Stimulated activated CD4-positive, alpha-beta T cell treated with anti-CD3 and anti-CD28 coated beads, Interleukin-12 subunit alpha, Interleukin-12 subunit beta, amount 100 ng/mL, for 48 hours (primary cell): ENCODE measurements at places on chromosomes 6 and 20.

DNA sequence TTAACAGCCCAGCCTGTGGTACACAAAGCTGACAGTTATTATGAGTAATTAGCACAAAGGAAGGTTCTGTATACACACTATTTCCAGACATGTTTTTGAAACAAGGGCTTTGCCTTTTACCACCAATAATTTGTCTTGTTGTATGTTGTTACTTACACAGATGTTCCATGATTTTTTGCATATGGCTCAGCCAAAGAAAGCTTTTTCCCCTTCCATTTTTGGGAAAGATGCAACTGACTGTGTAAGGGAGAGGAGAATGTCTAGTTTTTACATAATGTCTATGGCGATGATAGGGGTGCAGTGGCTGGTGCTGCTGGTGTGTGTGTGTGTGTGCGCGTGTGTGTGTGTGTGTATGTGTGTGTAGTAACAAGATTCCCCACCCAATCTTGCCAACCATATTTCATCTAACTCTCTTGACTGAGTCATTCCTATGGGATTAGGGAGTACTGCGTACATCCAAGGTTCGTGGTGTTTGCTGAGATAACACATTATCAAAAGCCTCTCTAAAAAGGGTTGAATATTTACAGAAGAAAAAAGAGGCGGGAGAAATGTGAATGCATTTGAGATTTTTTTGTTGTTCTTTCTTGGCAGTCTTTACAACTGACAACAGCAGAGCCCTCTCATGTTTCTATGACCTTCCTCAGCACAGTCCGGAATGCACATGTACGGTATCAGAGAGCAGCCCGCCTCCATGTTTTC lies 192.2 kb downstream of the GMPR start:
- no peak for DNase-seq

DNA sequence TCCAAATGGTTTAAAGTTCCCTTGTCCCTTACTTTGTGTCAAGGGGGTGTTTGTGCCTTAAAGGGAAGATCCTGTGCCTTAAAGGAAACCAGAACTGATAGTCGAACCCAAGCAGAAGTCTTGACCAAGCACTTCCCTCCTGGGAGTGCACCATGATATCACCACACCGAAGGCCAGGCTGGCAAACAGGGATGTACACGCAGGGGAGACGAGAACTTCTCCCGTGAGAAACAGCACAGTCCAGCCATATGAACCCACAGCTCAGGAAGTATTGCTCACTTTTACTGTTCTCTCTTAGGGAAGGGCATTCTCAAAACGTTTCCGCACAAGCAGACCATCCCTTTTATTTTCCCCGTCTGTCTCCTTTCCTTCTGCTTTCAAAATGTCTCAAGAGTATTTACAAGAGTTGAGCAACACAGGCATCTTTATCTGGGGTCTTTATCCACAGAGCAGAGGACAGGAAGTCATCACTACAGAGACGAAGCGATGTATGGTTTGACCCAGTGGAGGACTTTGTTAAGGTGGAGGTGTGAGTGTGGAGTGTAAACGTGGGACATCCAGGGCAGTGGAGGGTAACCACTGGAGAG lies 12.8 kb upstream of the SERPINB1 start:
- DNase-seq: no peak

DNA sequence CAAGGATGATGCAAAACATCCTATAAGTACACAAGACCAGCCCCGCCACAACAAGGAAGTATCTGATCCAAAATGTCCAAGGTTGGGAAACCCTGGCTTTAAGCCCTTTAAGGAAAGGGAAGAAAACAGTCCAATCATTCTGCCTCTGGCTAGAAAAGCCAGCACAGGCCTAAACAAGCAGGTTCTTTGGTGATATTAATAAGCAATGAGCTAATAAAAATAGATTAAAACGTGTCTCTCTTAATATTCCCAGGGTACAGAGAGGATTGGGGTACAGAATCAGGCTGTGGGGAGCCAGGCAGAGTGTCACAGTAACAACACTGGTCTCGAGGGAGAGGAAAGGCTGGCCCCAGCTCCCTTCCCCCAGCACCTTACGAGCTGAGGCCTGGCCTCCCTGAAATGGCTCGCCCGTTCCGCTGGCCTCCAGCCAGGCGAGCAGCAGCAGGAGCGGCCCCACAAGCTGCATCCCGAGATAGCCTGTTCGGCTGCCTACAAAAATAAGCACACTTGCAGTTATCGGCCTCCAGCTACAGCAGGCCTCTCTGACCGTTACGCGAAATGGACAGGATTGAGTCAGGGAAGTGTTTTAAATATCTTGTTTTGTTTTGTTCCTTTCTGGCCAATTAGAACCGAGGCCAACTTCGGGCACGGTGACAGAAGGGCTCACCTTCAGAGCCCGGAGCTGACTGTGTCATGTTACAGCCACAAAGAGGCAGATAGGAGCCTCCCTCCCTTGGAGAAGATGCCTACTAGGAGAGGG lies 4.0 kb upstream of the ZMYND8 start:
- DNase-seq: no peak

GRCh38 chr6:158970640-158971275 lies 29.2 kb downstream of the RSPH3 start:
- DNase-seq: no peak

- no peak for DNase-seq
Observed at GRCh38 chr6:13681305-13682061, 30.2 kb downstream of the RANBP9 start.

DNA sequence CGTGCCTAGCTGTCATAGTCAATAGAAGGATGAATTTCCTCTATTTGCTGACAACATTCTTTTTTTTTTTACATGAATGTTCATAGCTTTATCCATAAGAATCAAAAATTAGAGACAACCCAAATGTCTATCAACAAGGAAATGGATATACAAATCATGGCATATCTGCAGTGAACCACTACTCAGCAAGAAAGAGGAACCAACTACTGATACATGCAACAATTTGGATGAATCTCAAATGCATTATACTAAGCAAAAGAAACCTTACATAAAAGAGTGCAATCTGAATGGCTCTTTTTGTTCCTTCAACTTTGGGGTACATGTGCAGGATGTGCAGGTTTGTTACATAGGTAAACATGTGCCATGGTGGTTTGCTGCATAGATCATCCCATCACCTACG lies 17.7 kb upstream of the MCM9 start:
- no peak for DNase-seq

DNA sequence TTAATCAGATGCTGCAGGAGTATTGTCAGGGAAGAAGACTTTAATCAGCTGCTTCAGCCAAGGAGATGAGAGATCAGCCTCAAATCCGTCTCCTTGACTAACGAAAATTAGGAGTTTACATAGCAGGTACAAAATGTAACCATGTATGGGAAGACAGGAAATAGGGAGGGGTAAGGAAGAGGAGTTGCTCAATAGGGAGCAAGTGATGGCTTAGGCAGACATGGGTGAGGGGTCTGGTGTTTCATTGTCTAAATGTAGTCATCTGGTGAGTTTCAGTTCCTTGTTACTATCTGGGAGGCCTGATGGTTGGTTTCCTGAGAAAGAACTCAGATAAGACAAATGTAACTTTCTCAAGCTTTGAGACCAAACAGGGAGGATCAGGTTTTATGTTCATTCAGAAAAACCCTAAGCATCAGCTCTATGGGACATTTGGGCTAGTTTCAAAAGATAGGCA lies 217.3 kb upstream of the SULF2 start:
- no peak for DNase-seq

DNA sequence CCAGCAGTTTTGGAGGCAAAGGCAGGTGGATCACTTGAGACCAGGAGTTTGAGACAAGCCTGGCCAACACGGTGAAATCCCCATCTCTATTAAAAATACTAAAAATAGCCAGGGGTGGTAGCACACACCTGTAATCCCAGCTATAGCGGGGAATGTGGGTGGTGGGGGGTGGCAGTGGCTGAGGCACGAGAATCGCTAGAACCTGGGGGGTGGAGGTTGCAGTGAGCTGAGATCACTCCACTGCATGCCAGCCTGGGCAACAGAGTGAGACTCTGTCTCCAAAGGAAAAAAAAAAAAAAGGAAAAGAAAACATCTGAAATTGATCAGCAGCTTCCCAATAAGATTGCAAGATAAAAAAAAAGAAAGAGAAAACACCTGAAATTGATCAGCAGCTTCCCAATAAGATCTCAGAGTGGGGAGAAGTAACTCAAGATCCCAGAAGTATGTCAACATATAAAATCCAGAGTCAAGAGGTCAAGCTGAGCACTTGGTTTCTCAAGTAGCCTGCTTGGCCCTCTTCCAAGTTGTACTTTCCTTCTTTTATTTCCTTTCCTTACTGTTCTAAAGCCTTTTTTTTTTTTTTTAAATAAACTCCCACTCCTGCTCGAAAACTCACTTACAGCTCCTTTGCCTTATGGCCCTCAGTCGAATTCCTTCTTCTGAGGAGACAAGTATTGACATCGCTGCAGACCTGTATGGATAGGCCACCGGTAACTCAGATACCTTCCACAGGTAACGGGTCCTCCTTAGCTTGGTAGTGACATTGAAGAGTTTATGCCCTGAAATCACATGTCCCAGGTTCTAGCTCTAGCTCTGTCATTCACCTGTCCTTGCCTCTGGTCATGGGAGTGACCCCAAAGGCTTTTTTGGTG lies 368.5 kb upstream of the SYNCRIP start:
- DNase-seq: no peak

GRCh38 chr6:146426516-146426915 lies 117.1 kb upstream of the RAB32 start:
- DNase-seq: no peak

DNA sequence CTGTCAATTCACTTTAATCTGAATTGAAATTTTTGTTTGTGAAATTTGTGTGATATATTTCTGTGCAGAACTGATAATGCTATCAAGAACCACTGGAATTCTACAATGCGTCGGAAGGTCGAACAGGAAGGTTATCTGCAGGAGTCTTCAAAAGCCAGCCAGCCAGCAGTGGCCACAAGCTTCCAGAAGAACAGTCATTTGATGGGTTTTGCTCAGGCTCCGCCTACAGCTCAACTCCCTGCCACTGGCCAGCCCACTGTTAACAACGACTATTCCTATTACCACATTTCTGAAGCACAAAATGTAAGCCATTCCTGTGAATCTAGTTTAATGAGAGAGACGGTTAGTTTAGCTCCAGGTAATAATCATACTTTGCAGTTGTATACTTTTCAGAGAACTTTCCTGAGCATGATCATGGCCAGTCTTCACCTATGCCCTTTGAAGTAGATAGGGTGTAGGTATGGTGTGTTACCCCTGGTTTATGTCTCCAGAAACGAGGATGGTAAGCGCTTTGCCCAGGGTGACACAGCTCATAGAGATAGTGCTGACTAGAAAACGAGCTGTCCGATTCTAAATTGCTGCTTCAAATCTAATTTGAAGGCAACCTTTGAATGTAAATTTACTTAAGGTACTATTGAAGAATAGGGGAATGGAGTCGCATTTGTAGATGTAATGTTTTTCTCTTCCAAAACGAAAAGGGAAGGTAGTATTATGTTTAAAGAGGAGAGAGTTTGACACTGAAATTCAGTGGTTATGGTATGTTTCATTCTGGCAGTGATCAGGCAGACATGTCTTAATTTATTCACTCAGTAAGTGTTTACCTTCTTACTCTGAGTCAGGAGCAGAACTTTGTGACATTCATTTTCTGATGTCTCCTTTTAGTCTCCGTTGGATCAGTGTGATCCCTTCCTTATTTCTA lies 11.4 kb downstream of the MYB start:
- no peak for DNase-seq

DNA sequence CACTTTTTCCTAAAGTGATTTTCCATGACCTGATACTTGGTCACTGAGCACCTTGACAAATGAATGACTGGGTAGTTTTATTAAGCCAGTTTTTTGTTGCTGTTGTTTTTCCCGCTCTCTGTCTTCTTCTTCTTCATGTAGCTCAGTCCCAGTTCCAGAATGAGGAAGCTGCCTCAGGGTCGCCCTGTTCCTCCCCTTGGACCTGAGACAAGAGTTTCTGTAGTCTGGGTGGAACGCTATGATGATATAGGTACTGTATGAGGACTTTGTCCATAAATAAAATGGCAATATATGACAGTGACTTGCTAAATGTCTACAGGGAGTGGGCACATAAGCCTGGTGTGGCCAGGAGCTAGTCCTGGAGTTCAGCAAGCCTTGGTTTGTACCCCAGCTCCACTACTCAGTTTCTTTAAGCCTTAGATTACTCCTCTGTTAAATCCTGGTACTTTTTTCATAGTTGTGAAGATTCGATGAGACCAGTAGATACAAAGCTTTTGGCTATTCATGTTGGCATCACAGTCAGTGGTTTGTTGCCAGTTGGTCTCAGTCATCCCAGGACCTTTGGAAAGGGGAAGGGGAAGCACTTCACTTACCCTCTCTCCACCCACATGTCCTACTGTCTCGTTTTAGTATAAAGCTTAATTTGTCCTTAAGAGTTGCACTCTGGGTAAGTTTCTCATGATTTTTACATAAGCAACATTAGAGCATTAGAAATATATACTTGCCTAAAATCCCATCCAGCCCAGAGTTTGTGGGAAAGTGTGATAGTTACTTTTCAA lies 11.1 kb upstream of the ADIG start:
- no peak for DNase-seq

DNA sequence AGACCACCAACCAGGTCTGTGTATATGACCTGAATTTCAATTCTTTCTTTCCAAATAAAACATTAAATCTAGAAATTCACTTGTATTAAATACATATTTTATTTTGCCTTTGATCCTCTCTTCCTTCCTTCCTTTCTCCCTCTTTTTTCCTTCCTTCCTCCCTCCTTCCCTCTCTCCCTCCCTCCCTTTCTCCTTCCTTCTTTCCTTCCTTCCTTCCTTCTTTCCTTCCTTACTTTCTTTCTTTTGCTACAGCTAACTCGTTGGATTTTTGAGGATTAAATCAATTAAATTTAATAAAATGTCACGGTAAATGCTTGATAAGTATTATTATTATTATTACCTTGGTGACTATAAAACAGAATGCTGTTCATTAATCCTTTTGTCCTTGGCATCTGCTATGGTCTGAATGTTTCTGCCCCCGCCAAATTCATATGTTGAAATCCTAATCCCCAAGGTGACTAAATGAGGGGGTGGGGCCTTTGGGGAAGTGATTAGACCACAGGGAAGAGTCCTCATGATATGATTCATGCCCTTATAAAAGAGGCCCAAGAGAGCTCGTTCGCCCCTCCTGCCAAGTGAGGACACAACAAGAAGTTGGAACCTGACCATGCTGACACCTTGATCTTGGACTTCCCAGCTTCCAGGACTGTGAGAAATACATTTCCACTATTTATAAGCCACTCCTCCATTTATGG lies 67.6 kb upstream of the BTBD3 start:
- no peak for DNase-seq

DNA sequence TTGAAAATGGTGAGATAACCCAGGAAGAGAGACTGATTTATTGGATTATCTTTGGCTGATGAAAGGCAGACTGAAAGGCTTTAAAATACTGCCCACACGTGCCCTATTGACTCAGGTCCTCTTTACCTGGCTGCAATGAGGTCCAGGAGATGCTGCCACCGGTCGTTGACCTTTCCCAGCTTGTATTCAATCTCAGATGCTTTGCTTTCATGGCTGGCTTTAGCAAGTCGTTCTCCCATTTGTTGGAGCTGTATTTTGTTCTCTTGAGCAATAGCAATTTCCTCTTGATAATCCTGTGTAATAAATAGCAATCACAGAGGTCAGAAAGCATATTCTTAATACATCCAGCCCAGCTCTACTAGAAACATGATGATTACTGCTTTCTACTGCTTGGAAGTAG lies 368.8 kb downstream of the ESR1 start:
- no peak for DNase-seq

GRCh38 chr6:395432-396125 lies 4.0 kb downstream of the IRF4 start:
- DNase-seq: no peak
